ENCODE measurements at places on chromosomes 6 and 20.
A peak's percentile ranks its signal among the peaks of the same experiment; 100 is the strongest.

- peak; percentile 57 for DNase-seq
Measured at GRCh38 chr20:1185790-1186334, 1.1 kb upstream of the TMEM74B start.

DNA sequence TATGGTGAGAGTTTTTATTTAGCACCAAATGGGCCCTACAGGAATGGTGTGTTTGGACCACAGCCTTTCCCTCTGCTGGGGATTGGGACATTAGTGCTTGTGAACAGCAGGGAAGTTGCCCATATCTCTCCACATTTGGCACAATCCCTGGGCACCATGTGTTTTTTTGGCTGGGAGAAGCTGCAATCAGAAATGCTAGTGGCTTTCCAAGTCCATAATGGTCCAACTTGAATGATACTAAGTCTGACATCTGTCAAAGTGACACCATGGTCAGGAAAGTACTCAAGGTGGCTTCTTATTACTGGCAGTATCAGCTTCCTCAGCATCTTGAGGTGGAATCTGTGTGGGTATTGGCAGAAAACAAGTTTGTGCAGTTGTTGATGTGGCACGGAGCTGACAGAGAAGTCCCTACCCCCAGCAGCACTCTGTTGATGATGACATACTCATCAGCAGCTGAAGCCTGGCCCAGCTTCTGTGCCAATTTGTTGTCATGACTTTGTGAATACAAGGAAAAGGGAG lies 53.0 kb downstream of the SASH1 start:
- no peak for DNase-seq

DNA sequence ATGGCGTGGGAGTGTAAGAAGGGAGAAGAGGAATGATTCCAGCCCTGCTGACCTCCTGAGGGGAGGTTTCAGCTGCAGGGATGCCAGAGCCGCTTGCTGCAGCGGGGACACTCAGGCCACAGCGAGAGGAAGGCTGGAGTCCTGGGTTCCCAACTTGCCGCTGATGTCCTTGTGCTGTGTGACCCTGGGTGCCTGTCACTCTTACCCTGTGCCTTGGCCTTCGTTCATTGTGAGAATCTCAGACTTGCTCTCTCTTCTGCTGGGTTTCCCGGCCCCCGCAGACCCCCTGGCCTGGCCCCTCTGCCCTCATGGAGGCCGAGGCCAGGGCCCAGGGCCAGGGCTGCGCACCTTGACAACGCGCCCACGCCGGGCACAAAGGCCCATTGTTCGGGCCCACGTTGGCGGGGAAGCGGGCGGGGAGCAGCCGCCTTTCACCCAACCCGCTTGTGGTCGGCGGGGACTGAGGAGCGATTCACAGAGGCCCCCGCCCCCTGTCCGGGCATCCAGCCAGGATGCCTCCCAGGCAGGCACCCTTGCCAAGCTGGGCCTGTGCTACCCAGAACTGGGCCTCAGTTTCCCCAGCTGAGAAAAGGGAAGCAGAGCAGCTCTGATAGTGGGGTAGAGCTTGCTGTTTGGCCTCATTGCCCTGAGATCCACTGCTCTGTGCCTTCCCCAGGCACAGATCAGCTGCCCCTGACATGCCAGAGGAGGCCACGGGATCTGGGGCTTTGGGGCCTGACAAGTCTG lies 52.4 kb downstream of the CEBPB start:
- no peak for DNase-seq

GRCh38 chr6:165717732-165718465 lies 54.9 kb upstream of the PDE10A start:
- no peak for DNase-seq

GRCh38 chr6:93293460-93293859 lies 125.9 kb downstream of the EPHA7 start:
- DNase-seq: no peak
